ENCODE measurements at places on chromosomes 3 and 15.

DNA sequence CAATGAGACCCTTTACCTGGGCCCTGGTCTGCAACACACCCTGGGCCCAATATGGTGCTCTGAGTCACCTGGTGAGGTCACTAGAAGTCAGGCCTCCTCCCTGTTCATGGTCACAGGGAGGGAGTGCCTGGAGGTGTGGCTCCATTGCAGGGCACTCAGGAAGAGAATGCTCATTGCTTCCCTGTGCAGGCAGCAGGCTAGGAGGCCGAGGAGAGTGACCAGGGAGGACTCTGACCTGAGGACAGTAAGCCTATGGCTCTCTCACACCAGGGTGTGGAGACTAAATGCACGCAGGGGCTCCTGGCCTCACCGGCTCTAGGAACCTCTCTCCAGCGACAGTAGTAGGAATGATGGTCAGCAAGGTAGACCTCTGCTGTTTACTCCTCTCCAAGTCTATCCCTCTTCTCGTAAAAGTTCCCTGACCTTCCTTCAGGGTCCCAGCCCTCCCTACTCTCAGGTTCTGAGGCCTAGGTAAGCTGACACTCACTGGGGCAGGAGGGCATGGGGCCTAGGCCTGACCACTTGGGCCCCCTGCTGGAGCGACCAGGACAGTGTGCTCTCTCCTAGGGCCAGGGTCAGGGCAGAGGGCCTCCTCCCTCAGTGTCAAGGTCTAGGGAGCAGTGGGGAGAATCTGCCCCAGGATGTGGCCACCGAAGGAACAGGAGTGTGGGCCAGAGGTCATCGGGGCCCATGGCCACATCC, 9.6 kb upstream of the SLCO2A1 start:
- DNase-seq = no peak

DNA sequence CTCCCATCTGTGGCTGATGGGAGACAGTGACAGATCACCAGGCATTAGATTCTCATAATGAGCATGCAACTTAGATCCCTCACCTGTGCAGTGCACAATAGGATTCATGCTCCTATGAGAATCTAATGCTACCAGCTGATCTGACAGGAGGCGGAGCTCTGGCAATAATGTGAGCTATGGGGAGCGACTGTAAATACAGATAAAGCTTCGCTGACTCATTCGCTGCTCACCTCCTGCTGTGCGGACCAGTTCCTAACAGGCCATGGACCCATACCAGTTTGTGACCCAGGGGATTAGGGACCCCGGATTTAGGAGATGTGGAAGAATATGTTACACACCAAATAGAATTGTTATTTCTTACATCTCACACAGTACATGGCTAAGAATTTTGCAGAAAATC, 6.7 kb downstream of the ARGFX start:
- DNase-seq = no peak

DNA sequence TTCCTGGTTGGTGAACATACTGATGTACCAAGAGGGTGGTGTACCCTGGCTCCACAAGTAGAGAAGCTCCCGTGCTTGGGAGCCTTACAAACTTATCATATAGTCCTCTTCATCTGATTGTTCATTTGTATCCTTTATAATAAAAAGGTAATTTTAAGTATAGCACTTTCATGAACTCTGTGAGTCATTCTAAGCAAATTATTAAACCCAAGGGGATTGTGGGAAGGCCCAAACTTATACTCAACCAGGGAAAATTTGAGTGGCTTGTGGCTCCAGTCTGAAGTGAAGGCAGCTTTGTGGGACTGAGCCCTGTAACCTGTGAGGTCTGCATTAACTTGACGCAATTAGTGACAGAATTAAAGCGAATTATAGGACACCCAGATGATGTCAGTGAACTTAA, 29.0 kb downstream of the TTBK2 start:
- no peak for DNase-seq

GRCh38 chr15:93553167-93553935, 464.3 kb upstream of the RGMA start:
- DNase-seq = no peak

- peak; percentile 52 for DNase-seq
Observed at GRCh38 chr3:160225176-160226025, at the start of gene C3orf80. C3orf80 (plus strand) TSS chr3:160225422; CDS start chr3:160225636, 214 bp downstream.

- DNase-seq = no peak
Observed at GRCh38 chr3:150239766-150240165, 168.3 kb upstream of the TSC22D2 start.

GRCh38 chr3:160372780-160373179, 26.2 kb downstream of the IFT80 start:
- DNase-seq = no peak

GRCh38 chr15:100986158-100986896, 67.2 kb downstream of the LRRK1 start:
- DNase-seq = no peak

Measured in RWPE2 (cell line).